ENCODE measurements at places on chromosomes 7 and 10.

DNA sequence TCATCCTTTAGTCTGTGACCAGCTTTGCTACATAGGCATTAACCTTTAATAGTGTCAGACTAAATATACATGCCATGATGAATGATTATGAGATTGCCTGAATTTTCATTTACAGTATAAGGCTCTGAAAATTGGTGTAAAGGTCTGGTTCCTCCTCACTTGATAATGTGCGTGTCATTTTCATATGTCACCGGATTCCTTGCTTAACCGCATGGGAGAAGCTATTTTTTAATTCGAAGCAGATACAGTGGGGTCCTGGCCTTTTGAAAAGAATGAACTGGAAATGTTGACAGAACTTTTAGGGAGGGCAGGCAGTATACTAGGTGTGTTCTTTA is 192.4 kb upstream of the SH2B2 start:
- no peak for DNase-seq

DNA sequence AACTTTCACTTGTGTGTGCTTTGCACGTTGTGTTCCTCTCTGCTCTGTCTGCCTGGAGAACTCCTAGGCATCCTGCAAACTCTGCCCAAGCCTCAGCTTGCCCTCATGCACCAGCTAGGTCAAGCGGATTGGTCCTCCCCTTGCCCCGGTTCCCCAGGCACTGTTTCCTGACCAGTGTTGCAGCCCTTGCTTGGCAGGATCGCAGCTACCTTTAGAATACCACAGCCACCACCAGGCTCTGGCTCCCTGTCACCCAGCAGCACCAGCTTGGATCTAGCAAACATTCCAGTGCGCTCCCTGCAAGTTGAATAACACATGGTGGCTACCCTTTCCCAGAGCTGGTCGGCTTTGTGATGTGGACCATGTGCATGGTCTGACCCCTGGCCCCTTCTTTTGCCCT is 19.0 kb downstream of the ZMIZ1 start:
- no peak for DNase-seq

DNA sequence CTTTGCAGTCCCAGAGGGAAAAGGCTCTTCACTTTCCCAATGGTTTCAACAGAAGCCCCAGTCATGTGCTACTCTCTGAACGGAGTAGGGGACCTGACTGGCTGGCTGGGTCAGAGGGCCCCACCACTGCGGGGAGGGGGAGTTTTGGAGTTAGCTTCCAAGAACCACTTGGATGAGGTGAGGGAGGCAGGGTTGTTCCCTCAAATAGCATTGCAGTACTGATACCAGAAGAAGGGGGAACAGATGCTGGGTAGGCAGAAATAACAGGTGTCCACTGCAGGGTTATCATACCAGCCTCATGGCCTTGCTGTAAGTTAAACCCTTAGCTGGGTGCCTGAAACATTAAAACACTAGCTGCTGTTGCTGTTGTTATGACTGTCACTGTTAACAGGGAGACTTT is 131.3 kb downstream of the UBE2H start:
- no peak for DNase-seq

- no peak for DNase-seq
These were observed 74.1 kb downstream of the RUNDC3B start for GRCh38 chr7:87702326-87702725.

DNA sequence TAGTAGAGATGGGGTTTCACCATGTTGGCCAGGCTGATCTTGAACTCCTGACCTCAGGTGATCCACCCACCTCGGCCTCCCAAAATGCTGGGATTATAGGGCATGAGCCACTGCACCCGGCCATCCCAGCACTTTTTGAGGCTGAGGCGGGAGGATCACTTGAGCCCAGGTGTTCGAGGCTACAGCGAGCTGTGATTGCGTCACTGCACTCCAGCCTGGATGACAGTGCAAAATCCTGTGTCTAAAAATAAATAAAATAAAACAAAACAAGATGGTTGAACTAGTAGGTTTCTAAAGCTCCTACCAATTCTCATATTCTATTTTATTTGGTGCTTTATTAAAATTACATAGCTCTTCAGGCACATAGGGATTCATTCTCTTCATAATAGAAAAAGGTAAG is 890.3 kb upstream of the AUTS2 start:
- DNase-seq, result no peak

- no peak for DNase-seq
These were observed 57.8 kb downstream of the EVX1 start for GRCh38 chr7:27300421-27300820.
